ENCODE measurements at places on chromosomes 1 and 21.

- no peak for DNase-seq
Measured at GRCh38 chr1:205578780-205579571, 52.8 kb downstream of the ELK4 start.

DNA sequence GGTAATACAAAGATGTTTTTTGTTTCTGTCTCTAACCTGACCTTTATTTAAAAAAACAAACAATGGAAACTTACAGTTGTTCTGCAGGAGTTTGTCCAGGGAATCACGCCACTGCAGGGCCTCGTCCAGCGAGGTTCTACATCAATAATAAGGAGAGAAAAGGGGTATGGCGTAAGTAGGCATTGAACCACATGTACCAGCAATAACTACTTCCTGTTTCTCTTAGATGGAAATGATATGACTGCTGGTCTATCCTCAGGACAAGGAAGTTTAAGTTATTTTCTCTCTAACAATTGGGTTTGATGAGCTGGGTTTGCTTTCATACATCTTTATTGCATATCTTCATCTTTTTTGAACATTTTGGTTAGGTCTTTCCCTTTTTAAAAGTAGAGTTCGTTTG is 40.9 kb downstream of the RGS5 start:
- DNase-seq: no peak

DNA sequence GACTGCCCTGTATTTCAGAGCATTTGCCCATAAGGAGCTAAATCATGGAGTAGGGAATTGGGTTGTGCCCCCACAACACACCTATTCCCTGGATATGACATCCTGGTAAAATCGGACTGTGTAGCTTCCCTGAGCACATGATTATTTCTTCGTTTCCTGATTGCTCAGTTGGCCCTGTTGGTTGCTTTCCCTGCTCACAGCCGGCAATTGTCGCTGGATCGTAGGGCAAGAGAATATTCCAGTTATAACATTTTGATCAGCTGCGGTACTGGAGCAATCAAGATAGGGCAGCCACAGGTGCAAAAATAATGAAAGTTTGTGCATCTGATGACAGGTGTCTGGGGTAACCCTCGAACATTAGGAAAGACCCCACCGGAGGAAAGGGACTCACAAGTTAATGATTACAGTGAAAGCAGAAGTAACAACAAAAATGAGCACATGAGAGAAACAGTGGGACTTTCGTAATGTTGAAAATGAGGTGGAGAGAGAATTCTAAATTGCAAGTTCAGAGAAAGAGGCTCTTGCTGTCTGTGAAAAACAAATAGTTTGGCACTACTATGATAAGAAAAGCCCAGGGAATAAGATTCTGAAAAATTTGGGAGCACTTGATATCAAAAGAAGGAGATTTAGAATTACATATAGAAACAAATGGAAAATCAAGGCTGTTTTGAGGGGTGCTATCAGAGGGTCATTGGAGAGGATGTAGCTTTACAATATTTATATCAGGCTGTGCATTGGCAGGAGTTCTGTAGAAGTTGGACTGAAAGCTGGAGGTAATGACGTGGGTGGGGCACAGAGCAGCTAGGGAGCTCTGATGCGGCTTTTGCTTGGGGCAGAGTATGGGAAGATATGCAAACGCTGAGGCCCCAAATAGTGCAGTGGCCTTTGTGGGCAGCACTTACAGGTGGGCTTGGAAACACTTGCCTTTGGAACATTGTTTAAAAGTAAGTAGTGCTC is at the start of gene MAB21L3:
TSS of gene MAB21L3 (plus strand) at position 833 of the 957 bp plus-strand sequence. CDS start 1,217 bp downstream, outside the sequence.
- no peak for DNase-seq

- no peak for DNase-seq
Measured at GRCh38 chr1:202843081-202843480, 32.3 kb downstream of the PCAT6 start.

GRCh38 chr1:6497867-6498575 is 6.6 kb upstream of the PLEKHG5 start:
- DNase-seq: no peak

GRCh38 chr1:920010-920409 is 3.7 kb upstream of the SAMD11 start:
- no peak for DNase-seq

GRCh38 chr1:18348354-18348753 is 132.4 kb upstream of the KLHDC7A start:
- DNase-seq: no peak

DNA sequence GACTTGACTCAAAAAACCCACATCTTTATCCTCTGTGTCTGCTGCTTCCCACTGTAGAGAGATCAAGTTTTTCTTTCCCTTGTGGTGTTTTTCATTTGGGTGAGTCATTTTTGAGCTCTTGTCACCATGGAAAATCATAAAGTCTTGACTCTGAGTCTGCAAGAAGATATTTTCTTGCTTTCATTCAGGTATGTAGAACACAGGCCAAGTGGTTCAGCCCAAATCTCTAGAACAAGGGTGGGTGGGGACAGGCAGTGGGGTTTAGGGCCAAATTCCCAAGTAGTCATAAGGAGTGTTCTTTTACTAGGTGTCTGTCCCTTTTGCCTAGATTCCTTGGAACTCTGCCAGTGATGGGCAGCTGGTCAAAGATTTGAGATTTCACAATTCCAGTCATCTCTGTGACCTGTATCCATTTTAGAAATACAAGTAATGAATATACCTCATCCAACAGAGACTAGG is 21.5 kb upstream of the ARHGAP29 start:
- DNase-seq: no peak

- no peak for DNase-seq
Measured at GRCh38 chr21:45011911-45012661, 62.3 kb upstream of the ADARB1 start.

- DNase-seq: no peak
Measured at GRCh38 chr1:183609313-183609712, 19.1 kb upstream of the NCF2 start.

GRCh38 chr1:41356752-41357151 is 4.5 kb upstream of the FOXO6 start:
- no peak for DNase-seq

- DNase-seq: no peak
Measured at GRCh38 chr1:45014321-45015028, 2.4 kb downstream of the UROD start.

GRCh38 chr1:60732977-60733401 is 349.4 kb upstream of the NFIA start:
- DNase-seq: no peak

DNA sequence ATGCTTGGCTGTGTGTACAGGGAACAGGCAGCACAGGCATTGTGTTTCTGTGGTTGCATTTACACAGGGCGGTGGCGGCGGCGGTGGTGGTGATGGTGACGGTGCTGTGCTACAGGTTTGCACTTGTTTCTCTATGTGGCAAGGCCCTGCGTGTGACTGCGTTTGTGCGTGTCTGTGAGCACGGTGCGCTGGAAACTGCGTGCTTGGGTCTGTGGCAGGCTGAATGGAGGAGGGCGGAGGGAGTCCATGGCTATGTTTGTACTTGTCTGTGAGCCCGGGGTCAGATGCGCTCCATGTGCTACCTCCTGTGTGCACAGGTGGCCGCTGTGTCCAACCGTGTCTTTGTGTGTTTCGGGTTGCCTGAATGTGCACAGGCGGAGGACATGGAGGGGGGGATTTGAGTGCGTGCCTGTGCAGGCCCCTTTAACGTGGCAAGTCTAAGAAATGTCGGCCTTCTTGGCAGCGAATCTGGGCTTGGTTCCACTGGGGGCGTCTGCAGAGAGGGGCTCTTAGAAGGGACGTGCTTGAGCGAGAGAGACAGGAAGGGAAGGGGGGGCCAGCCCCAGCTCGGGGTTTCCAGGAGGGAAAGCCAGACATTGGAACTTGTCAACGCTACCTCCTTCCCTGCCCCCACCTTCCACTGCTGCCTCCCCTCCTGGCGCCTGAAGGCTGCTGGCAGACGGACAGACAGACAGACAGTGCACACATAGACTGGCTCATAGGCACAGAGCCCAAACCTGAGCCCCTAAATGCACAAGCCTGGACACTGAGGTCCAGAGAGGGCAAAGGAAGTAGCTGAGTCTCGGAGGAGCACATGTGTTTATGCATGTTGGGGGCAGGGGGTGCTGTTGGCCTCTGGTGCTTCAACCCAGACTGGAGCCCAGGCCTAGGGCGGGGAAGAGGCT is 32.7 kb upstream of the WASF2 start:
- DNase-seq: no peak

DNA sequence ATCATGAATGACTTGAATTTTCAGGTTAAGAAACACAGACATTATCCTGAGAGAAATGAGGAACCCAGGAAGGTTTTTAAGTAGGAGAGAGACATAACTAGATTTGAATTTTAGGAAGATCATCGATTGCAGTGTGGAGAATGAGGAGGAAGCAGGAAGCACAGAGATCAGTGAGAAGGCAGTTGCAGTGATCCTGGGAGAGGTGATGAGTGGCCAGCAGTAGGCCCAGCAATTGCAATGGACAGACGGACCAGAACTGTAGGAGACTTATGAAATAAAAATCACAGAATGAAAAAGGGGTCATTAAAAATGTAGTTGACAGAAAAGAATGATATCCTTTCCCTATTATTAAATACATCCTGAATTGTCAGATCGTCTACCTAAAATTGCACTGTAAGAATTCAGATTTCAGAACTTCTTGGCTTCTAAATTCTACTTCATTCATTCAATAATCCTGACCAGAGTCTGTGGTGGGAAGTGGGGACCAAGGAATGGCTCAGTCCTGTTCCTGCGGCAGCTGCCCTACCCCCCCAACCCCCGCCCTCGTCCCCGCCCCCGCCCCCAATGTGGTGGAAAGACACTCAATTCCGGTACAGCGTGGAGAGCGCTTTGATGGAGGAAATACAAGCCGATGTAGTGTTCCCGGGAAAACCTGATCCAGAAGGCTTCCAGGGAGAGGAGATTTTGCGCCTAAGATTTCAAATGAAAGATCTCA is 35.1 kb downstream of the SLC2A1 start:
- no peak for DNase-seq

- no peak for DNase-seq
Measured at GRCh38 chr1:64570267-64570855, 100.4 kb downstream of the CACHD1 start.
